ENCODE measurements at places on chromosomes 6 and 20.
A peak's percentile ranks its signal among the peaks of the same experiment; 100 is the strongest.

GRCh38 chr6:123529843-123530242 is 106.9 kb downstream of the TRDN start:
- DNase-seq = no peak

- no peak for DNase-seq
These were observed 21.9 kb upstream of the NPBWR2 start for GRCh38 chr20:64129146-64129782.

DNA sequence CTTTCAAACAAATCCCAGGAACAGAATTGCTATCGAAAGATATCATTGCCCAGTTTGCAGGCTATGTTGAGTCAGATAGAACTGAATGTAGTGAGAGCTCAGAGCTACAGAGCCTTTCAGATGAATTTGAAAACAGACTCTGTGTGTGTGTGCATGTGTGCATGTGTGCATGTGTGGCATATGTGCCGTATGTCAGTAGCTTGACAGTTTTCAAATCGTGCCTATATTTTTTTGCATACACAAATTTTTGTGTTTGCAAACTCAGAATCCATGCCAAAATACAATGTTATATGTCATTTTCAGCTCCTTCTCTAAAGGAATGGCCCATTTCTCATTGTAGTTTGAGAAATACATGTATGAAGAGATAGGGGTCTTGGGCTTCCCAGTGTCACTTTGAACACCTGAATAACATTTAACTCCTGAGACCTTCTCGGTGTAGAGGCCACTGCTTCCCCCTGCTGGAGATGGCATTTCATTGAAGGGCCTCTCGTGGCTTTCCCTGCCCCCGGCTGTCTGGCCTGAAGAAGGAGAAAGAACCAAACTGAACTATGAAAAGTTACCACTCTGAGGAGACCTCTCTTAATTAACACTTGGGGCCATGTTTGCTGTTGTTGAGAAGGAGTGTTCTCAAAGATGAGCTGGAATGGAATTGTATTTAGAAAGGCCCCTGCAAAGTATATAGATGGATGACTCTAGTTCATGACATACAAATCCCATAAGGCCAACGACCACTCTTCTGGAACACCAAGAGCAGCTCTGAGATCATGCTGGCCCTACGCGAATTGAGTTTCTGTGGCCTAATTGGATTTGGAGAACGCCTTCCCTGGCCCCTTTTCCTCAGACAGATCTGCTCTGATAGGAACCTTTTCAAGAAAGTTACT is 58.7 kb downstream of the VAPB start:
- DNase-seq = peak; percentile 60

GRCh38 chr6:124924333-124924759 is 37.9 kb upstream of the RNF217 start:
- DNase-seq = no peak

DNA sequence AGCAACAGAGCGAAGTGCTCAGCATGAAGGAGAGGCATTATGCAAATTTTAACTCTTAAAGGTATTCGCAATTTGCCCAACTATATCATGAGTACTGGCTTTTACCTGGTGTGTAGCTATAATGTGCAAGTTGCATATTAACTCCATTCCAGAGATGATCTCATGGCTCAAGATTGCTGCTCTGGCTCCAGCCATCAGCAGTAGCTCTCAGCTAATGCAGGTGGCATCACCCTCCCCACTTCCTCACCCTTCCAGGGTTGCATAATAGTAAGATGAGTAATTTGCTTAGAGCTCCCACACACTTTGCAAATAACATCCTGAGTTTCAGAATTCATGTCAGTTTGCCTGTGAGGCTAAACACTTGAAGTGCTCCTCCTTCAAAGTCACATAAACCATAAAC is 15.9 kb upstream of the PCSK2 start:
- no peak for DNase-seq
